Left lobe of liver (tissue), 2 donors: ENCODE measurements at places on chromosomes 12 and 14. TPM values are rescaled to one million over a fixed set of nuclear protein-coding genes. Genes with fewer than 3 reads are reported as not detected.

The VASH1 gene
- 3.0 TPM for total RNA-seq

The NPFF gene
- not detected for total RNA-seq

The NOXRED1 gene
- 0.33 TPM for total RNA-seq

The IAPP gene
- 0.25 TPM for total RNA-seq

The GPRC5A gene
- 0.73 TPM for total RNA-seq

The LMBR1L gene
- 17.7 TPM for total RNA-seq

The COL2A1 gene
- 0.08 TPM for total RNA-seq

The PTGDR gene
- 0.15 TPM for total RNA-seq

The OTOGL gene
- 0.03 TPM for total RNA-seq

The TMPRSS12 gene
- total RNA-seq, result not detected

The FIGNL2 gene
- 0.68 TPM for total RNA-seq

The RPGRIP1 gene
- total RNA-seq, result 0.23 TPM

The CLEC14A gene
- total RNA-seq, result 5.7 TPM

The DYNC1H1 gene
- 118 TPM for total RNA-seq

DNA sequence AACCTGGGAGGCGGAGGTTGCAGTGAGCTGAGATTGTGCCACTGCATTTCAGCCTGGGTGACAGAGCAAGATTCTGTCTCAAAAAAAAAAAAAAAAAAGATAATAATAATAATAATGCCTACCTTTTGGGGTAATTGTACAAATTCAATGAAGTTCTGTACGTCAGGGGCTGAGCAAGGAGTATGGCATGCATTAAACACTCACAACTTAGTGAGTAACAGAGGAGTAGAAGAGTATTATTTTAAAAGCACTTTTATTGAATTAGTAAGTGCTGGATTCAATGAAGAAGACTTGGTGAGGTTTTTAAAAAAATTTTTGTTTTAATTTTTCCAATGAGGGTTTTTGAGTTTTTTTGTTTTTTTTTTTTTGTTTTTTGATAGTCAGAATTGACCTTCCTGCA, 783.6 kb upstream of the TBX3 start:
- DNase-seq, result no peak

DNA sequence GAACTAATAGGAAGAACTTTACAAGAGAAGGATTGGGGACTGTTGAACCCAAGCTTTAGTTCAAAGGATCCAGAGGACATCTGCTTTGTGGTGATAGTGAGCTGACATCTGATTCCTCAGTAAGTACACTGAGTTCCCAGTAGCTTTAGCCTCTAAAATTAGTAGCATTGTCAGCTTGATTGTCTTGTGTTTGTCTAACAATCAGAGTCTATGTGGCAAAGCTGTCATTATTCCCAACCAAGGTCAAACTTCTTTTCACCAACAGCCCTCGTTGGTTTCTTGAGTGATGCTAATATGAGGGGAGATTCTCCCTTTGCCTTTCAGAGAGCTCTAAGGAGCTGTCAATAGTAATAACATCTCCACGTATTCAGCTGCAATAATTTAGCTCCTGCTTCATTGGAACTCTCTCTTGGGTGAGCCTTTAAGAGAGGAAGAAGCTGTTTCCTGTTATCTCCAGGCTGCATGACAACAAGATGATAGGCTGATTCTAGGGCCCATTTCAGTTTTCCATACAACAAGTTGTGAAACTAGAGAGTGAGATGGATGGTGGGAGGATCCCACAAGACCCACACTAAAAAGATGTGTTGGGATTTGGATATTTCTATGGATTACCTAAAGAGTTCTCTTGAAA, 46.7 kb downstream of the TGFB3 start:
- DNase-seq, result no peak

DNA sequence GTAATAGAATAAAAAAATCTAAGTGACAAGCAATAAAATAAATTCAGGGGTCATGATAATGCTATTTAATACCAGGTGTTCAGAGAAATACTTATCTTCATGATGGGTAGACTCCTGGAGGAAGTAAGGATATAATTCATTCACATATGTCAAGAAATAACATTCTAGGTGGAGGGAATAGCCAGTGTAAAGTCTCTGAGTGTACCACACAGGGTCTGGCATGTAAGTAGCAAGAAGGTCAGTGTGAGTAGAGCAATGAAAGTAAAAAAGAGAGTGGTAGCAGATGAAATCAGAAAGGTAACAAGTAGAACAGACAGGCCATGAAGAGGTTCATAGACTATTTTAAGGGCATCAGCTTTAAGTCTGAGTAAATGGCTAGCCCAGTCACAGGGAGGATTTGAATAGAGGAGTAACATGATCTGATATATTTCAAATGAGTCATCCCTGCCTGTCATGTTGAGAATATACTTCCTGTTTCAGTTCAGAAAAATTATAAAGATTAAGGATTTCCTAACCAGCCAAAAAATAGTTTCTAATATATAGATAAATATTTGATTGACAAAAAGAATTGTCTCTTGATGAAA, 519.9 kb downstream of the C12orf50 start:
- DNase-seq, result no peak

- no peak for DNase-seq
Observed at GRCh38 chr14:38629412-38629811, 373.5 kb upstream of the CLEC14A start.

GRCh38 chr12:105850103-105850968, 288.4 kb downstream of the NUAK1 start:
- DNase-seq, result no peak

- DNase-seq, result no peak
Observed at GRCh38 chr14:69485315-69485660, 760 bp downstream of the PLEKHD1 start.

- no peak for DNase-seq
Observed at GRCh38 chr14:71933001-71933587, 865 bp downstream of the RGS6 start.

DNA sequence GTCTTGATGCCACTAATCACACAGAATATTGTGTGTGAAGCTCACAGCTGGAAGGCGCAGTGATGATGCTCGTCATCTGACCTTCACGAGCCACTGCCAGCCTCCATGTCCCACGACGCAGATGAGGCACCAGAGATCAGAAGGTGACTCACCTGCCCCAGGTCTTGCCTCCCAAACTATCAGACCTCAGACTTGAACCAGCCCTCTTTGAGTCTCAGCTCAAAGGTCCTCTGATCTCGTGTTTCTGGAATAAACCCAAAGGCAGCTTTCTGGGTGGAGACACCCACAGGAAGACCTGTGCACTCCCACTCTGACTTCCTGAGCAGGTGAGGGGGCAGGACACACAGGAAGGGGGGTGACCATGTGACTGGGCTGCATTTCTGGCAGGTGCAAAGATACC, 19.6 kb upstream of the CHGA start:
- no peak for DNase-seq

DNA sequence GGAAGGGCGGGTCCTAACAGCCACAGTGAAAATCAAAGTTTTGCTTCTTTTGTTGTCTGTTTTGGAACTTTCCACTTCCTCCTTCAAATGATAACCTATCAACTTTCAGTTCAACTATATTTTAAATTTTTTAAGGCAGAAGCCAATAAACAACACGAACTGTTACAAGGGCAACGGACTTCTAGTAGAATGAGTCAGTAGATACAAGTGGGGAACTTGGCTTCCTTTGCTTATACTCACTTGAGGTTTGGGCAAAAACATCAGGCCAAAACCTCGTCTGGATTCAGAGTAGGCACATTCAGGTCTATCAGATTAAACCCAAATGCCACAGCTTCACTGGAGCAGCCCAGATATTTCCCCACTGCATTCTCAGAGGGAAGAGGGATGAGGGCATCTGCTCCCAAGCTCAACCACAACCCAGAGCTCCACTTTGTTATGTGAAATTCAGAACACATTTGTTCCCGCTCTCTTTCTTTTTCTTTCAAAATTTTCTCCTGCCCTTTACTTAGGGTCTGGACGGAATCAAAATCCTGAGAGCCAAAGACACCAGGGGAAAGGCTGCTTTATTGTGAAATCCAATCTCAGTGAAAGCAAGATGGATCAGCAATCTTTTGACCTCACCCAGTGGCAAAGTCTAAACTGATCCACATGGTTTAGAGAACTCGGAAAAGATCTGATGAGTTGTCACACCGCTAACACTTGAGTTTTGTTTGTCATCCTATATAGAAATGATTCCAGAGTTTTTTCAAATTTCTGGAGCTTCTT, 152.5 kb upstream of the BTG1 start:
- no peak for DNase-seq

DNA sequence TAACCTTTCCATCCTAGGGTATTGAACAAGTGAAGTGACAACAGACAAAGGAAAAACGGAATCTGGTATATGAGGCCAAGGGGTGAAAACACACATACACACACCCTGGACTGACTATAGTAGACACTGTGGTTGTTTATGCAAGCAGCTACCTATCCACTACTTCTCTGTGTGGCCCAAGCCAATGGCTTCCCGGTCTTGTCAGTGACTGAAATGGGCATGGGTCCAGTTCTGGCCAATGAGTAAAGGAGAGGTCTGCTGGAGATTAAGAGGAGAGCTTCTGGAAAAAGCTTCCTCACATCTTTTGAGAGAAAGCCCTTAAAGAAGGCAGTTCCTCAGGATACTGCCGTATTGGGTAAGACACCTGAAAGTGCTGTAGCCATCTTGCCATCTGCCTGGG, 19.3 kb downstream of the MBIP start:
- DNase-seq, result no peak

- DNase-seq, result no peak
Observed at GRCh38 chr12:120719072-120719471, 6.6 kb upstream of the ACADS start.

DNA sequence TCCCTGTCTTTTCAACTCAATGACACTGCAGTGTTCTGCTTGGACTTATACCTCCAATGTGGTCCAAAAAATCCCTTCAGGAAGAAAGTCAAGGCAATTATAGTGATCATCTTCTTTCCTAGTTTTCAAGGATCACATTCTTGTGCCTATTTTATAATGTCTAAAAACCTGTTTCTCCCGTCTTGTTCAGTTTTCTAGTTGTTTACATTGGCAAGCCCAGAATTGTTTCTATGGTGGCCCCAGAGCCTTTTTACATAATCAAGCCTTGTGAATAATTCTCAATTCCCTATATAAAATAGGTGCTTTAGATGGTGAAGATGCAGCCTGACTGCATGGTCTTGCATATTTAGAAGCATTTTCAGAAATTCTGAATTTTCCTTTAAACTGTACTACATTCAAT, 14.5 kb upstream of the LDHB start:
- no peak for DNase-seq

DNA sequence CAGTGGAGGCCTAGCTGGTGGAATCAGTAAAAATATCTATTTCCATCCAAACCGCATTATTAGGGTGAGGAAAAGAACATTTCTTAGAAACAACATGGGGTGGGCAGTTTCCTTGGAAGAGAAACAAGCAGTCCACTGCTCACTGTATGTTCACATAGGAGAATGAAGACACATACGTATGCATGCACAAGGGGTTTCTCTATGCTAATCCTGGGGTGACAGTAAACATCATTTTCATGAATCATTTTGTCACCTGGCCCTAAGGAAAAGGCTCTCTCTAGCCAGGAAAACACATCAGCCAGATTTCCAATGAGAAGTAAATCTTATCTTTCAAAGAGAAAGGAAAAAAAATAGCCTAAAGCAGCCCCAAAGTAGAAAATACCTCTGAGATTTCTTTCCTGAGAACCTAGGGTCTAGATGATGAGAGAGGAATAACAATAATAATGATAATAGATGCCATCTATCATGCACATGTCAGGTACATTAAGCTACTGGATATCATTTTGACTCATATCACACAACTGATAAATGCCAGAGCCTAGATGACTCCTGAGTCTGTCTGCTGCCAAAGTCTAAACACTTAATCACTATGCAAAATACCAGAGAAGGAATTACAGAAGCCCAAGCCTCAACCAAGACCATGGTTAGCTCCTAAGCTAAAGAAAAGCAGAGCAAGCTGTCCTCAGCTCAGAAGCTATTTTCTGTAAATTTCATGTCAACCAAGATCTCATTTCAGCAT, 520.5 kb upstream of the TMPO start:
- no peak for DNase-seq

DNA sequence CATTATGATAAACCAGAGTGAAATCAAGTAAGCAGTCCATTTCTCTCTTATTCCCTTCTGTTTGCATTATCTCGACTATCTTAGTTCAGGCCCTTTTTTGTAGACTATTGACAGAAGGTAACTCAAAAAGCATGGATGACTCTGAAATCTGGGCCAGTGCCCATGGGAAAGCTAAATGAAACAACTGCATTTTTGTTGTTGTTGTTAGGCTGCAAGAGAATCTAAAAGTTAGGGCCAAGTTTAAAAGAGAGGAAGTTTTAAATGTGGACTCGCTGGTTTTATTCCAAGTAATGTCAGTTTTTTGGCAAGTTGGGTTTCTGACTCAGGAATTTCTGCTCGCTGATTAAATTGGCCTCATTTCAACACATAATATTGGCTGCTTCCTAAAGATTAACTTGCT, 201.1 kb downstream of the PIK3C2G start:
- DNase-seq, result no peak

DNA sequence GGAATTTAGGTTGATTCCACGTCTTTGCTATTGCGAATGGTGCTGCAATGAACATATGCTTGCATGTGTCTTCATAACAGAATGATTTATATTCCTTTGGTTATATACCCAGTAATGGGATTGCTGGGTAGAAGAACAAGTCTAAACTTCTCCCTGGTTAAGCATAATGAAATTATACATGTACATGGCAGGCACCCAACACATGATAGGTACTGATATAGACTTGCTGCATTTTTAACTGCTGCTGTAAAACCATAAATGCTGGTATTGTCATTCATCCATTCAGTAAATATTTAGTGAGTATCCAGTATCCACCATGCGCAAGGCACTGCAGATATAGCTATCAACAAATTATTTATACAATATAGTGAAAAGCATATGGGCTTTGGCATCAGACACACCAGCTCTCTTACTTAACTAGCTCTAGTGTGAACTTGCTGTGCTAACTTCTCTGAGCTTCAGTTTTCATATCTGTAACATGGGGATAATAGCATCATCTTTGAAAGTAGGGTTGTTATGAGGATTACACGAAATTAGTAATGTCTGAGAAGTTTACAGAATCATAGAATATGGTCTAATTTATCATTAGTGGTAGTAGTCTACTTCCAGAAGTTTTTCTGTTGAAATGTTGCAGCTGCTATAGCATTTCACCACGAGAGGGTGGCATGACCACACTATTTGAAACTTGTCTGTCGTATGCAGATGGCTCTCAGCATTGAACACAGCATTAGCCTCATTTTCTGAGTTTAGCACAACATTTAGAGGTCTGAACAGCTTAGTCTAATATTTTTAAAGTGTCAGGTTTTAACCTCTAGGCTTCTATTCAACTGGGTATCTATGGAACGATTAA, 32.0 kb upstream of the SEL1L start:
- DNase-seq, result no peak

- no peak for DNase-seq
Observed at GRCh38 chr14:94773655-94774343, 3.9 kb upstream of the GSC start.
